ENCODE measurements at places on chromosomes 16 and 17.
A peak's percentile ranks its signal among the peaks of the same experiment; 100 is the strongest.

DNA sequence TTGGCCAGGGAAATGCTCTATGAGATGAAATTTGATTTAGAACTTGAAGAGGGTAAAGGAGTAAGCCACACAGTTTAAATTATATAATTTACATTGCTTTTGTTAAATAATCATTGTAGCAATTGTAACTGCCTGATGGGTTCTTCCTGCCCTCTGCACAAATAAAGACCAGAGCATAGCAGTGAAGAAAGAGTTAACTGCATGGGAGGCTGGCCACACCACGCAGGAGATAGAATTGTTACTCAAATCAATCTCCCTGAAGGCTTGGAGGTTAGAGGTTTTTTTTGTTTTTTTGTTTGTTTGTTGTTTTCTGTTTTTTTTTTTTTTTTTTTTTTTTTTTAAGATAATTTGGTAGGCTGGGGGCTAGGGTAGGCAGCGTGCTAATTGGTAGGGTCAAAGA lies 467.0 kb upstream of the GOT2 start:
- DNase-seq, result no peak

DNA sequence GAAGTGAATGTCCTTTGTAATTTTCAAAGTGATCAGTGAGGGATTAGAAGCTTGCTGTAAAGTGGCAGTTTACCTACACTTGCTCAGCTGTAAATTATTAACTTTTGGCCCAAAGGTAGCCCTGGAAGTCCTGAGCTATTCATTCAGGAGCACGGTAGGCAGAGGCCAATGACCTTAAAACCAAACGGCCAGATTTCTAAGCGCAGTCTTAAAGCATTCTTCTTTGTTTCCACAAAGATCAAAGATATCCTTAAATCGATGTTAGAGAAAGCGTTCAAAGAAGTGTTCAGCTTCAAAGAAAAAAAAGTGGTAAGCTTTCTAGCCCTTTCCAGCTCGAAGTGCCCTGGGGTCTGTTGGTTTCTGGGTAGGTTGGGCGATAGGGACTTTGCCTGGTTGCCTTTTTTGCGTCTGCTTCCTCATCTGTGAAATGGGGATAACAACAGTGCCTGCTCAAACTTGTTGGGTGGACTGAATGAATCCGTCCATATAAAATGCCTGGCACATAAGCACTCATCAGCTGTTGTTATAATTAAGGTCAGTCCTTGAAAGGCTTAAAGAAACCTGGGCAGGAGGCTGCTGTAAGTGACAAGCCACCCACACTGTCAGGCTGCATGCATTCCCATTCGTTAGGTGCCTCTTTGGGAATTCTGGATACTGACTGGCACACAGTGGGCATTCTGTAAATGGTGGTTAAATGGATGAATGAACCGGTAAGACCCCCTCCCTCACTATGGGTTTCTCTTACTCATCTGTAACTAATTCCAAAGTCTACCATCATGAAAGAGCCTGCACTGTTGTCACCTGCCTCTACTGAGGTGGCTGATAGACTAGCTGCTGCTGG lies 113.2 kb downstream of the PRKCA start:
- DNase-seq, result no peak

DNA sequence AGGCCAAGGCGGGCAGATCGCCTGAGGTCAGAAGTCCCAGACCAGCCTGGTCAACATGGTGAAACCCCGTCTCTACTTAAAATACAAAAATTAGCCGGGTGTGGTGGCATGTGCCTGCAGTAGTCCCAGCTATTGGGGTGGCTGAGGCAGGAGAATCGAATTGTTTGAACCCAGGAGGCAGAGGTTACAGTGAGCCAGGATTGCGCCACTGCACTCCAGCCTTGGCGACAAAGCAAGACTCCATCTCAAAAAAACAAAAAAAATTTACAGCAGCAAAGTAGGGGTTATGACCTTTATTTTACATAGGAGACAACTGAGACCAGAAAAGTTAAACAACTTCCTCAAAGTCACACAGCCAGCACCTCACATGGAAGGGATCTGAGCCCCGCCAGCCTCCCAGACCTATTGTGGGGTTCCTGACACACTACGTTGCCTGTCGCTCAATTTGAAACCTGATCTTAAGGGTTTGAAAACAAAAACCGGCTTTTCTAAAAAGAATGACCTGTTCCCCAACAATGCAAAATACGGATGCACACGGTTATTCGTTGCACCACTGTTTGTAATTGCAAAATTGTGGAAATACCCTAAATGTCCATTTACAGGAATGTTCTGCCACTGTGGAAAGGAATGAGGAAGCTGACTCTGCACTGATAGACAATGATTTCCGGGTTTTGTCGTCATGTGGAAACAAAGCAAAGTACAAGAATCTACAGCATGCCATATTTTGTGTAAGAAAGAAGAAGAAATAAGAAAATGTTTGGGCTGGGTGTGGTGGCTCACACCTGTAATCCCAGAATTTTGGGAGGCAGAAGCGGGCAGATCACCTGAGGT lies 77.2 kb downstream of the CNGB1 start:
- no peak for DNase-seq

DNA sequence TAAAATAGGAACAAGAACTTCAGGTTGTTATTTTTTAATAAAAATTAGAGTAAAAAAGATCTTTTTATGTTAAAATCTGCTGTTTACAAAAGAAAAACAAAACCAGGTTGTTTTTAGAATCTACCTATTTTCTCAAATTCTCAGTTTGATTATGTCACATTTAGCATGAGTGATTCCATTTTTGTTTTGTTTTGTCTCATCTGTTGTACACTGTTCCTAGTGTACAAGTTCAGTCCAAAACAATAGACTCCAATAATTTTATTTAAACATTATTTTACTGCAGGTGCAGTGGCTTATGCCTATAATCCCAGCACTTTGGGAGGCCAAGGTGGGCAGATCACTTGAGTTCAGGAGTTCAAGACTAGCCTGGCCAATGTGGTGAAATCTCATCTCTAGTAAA lies 2142.7 kb downstream of the TP53TG3F start:
- DNase-seq, result no peak

DNA sequence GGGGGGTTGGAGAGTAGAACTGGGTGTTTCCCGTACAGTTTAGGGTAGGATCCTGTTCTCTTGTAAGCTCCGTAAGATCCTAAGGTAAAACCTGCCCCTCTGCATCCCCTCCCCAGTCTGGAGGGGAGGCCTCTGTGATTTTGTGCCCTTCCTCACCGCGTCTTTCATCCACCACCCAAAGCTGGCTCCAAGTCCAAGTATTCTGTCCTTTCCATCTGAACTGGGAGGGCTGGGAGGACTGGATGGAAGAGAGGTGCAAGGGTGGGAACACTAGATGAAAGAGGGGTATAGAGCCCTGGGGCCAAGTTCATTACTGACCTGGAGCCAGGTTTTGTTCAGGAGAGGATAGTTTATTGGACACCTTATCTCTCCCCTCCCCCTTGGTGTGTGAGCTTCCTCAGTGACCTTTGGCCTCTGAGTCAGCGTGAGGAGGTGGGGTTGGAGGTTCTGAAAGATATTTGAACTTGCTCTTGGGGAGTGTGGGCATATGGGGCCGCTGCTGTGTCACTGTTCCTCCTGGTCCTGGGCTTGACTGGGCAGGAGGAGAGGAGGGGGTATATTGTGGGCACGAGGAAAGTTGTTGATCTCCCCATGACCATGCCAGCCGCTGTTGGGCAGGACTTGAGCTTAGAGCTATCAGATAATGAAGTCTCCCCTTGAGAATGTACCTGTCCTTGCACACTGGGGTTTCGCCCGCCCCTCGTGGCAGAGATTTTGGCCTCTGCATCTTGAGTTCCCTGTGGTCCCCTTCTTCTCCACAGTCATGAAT lies 1.6 kb downstream of the LASP1 start:
- peak; percentile 73 for DNase-seq

DNA sequence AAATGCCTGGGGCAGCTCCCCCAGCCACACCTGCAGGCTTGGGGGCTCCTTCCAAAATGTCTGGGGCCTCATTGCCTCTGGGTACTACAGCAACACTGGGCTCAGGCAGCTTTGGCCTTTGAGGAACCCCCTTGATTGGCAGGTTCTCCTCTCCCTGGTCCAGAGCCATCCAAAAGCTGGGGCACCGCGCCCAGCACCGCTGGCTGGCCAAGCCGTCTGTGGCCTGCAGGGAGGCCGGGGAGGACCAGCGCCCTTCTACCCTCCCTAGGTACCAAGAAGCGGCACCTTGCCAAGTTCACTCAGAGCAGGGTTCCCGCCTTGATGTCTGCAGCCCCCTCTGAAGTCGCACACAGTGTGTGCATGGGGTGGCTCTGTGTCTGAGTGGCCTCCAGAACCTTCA lies 30.1 kb downstream of the TIMM22 start:
- DNase-seq, result no peak

- DNase-seq, result no peak
Measured at GRCh38 chr16:67163164-67163998, 1.2 kb upstream of the HSF4 start.

DNA sequence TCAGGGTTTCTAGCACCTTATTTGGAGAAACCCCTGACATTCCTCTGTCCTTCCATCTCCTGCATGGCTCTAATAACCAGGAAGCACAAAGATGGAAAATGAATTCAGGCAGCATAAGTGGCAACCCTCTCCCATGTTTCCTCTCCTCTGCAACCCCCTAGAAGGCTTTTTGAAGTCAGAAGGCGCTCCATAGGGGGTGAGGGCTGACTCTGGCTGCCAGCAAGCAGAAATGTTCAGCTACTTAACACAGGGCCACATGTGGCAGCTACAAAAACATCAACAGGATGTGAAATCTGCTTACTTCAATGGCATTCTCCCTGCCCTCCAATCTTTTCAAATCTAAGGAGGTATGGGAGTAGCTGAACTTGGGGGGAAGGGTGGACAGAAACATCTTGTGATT lies 55.2 kb upstream of the IRX5 start:
- DNase-seq, result no peak

GRCh38 chr17:48626245-48627117 lies at the start of gene HOXB9:
Gene HOXB9, minus strand, starts transcription at chr17:48626358. Its CDS starts 89 bp downstream, at chr17:48626269.
- peak; percentile 41 for DNase-seq

GRCh38 chr17:41599680-41600079 lies 12.9 kb downstream of the KRT16 start:
- no peak for DNase-seq
